D721Med (cell line): ENCODE measurements at places on chromosomes 3 and 15.

DNA sequence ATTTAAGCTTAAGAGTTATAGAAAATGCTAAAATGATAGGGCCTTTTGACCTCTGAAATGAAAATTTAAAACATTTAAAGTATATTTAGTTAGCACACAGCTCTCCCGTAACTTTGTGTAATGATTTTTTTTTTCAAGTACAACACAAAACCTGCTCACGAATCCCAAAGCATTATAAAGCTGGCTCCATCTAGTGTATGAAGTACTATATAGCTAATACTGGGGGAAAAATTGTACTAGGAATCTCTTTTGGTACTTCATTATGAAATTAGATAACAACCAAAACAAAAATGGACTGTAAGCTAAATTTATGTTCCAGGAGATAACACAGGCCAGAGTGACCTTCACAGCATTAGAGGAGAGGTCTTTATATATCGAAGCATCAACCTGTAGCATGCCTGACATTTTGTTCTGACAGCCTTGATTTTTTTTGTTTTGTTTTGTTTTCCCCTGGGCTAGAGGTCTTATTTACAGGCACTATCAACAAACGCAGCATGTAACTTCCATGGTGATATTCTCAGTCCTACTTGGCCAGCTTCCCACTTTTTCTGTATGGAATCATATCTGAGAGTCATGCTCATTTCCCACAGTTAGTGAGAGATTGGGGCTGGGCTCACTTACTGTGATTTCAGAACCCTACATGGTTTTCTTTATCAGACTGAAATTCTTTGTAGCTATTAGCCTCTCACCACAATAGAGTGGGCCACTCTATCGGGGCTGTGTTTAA lies 116.3 kb downstream of the MITF start:
- DNase-seq = no peak

DNA sequence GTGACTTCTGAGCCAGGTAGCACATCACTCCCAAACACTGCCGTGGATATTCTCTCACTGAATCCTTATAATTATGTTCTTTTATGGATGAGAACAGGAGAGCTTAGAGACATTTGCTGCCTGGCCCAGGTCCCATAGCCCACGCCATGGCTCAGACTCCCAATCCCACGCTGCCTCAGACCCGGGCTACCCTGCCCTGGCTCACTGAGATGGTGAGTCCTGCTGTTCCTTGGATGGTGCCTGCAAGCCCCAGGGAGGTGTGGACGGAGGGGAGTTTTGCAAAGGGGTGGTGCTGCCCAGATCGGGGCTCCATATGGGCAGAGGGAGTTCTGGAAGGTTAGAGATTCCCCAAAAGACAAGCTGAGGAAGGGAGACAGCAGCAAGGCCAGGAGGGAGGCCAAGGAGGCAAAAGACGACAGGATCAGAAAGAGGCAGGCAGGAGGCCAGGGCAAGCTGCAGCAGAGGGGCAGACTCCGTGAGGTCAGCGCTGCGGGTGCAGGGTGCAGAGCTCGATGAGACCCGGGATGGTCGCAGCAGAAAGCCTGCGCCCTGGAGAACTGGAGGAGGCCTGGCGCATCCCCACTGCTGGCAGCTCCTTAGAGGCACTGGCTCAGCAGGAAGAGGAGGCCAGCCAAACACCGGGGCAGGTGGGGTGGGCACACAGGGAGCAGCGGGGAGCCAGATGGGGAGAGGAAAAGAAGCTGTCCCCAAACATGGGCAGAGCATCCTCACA lies 95.7 kb upstream of the ALDH1A3 start:
- DNase-seq = no peak

DNA sequence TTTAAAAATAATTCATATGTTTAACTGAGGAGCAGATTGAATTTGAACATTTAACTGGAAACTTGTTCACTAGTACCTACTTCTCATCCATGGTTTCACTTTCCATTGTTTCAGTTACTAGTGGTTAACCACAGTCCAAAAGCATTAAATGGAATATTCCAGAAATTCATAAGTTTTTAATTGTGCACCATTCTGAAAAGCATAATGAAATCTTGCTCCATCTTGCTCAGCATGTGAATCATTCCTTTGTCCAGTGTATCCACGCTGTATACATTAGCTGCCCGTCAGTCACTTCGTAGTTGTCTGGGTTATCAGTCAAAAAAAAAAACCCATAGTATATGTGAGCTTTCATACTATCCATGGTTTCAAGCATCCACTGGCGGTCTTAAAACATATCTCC lies 217.6 kb downstream of the TPRG1 start:
- DNase-seq = no peak

DNA sequence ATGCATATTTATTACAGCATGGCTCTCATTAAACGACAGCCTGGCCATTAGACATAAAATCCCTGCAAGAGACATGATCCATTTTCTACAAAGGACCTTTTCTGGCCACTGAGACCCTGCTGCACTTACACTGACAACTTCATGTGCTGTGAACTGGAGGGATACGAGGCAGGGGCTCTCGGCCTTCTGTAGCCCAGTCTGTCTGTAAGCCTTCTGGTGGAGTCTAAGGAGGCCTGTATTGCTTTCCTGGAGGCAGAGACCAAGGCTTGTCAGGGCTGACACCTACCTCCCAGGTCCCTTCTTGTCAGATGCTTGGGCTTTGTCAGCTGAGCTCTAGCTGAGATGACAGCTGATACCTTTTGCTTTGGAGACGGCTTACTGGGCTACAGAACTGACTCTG lies 776.9 kb upstream of the ARPP21 start:
- no peak for DNase-seq

DNA sequence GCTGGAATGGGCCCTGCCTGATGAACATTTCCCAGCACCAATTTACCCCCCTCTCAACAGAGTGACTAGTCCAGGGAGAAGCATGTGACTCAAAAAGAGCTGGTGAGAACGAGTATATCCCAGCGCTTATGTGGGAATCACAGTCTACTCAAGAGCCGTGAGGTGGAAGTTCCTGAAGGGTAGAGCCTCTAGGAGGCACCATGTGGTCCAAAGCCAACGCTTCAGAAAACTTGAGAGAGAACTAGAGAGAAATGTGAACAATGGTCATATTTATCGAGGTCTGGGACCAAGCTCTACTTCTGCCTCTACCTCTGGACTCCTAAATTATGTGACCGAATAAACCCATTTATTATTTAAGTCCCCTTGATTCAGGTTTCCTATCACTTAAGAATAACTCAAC lies 111.0 kb upstream of the RAP2B start:
- DNase-seq = no peak

DNA sequence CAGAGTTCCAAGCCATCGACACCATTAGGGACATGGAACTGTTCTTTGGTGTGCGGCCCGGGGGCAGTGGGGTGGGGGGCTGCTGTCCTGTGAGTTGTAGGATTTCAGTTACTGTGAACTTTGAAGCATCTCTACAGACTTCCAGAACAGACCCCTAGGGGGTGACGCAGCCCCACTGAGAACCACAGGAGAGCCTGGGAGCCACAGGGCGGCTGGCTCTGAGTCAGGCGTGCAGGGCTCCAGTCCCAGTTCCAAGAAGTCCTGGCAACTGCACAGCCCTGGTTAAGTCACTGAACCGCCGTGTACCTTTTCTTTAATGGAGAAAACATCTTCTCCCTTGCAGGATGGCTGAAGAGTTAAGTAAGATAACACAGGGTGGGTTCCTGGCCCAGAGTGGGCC lies 23.5 kb upstream of the LRTM1 start:
- no peak for DNase-seq

DNA sequence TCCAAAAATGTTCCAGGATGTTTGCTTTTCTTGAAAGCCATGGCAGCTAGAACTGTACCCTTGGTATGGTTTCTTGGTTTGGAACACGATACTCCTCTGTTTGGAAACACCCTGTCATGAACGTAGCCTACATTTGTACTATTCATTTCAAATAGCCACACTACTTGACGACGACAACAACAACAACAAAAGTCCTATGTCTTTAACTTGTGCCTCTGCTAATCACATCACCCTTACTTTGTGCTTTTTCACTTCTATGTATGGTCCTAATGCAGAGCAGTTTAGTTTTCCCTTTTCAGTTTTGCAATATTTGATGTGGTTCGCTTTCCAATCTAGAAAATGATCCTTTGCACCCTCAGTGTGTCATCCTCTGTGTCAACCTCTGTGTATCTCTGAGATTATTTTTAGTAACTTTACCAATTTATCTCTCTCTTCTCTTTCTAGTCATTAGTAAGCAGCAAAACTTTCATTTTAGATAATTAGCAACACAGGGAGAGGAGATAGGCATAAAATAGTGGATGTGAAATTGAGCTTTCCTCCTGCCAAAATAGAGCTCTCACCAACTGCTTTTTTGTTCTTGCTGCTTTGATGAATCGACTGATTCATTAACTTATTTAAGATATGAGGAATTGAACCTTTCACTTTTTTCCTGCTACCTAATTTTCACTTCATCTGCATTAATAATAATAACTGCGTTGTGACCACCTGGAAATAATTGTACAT lies 44.1 kb upstream of the TP63 start:
- no peak for DNase-seq
